ENCODE measurements at places on chromosomes 3 and 15.

GRCh38 chr3:27085829-27086730, 283.1 kb downstream of the NEK10 start:
- DNase-seq = no peak

DNA sequence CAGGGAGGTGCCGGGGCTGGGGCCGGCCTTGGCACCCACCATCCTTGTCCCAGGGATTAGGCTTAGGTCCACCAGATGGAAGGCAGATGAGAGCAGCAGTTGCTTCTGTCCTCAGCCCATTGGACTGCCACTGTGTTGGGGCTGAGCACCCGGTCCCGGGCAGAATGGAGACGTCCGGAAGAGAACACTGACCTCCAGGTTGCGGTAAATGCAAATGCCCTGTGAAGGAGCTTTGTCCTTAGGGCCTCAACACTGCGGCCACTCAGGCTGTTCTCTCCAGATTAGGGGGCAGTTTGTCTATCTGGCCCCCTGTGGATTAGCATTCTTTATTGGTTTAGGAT, at the start of gene SERINC4:
SERINC4 (minus strand) TSS at position 276 of the 341 bp plus-strand sequence; CDS start at position 42, 234 bp downstream.
- DNase-seq = no peak

DNA sequence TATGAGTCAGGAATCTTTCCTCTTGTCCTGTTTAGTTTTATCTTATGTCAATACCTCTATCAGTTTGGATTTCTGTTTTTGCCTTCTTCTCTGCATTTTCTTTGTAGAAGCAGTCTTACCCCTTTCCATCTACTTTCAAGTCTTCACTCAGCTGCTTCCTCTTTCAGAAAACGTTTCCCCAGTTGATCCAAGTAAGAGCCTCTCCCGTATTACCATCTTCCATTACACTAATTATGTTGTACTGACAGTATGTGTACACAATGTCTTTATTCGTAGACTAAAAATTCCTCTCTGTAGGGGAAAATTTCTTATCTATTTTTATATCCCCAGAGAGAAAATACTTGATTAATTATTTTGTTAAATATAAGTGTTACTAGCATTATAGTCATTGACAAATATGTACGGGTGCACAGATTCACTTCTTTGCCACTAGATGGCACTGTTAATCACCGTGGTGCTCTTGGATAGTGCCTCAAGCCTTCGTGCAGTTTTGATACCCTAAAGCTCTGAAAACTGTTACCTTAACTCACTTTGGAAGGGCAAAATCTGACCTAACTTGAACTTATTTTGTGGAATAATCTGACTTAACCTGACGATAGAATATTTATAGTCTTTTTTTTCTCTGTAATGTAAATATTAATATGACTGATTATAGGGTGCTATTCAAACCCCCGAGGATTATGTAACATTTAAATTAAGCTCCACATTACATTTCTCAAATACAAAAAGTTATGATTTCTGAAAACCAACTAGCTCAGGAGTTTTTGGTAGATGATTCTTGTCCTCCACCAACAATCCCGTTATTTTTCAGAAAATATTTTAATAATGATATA, 74.2 kb upstream of the POU1F1 start:
- peak; percentile 61 for DNase-seq

DNA sequence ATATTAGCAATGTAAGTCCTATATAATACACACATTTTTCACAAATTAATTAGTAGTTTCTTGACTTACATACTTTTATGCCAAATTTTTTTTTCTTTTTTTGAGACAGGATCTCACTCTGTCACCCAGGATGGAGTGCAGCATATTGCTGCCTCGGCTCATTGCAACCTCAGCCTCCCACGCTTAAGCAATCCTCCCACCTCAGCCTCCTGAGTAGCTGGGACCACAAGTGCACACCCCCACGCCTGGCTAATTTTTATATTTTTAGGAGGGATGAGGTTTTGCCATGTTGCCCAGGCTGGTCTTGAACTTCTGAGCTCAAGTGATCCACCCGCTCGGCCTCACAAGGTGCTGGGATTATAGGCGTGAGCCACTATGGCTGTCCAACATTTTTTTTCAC, 54.6 kb downstream of the RNF111 start:
- DNase-seq = no peak

GRCh38 chr3:96059301-96059700, 755.1 kb upstream of the EPHA6 start:
- no peak for DNase-seq

DNA sequence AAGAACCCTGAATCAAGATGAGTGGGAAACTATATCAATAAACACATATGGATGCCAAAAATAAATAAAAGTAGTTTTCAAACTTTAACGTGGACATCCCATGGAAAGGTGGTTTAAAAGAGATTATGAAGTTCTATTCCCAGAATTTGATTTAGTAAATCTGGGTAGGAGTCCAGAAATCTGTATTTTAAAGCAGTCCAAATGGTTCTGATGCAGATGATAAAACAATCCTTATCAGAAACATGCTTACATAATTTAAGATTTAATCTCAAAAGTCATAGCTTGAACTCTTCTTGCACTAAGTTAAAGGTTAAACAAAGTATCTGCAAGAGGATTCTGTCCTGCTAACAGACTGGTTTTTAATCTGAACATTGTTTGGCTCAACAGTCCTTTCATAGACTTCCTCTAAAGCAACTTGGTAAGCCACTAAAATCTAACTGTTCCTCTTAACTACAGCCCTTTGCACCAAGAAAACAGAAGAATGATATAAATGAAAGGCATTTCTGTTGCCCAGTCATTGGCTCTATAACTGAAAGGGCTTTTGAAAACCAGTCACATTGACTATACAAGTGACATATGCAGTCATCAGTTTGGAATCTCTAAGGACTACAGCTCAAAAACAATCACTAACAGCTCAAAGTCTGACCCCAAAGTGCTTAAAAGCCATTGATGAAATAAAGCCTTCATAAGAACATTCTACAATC, 23.4 kb upstream of the MAP4 start:
- DNase-seq = peak; percentile 49

GRCh38 chr3:50147447-50147846, 7.7 kb upstream of the SEMA3F start:
- no peak for DNase-seq

- DNase-seq = no peak
Observed at GRCh38 chr3:839981-840380, 252.8 kb upstream of the CNTN6 start.

DNA sequence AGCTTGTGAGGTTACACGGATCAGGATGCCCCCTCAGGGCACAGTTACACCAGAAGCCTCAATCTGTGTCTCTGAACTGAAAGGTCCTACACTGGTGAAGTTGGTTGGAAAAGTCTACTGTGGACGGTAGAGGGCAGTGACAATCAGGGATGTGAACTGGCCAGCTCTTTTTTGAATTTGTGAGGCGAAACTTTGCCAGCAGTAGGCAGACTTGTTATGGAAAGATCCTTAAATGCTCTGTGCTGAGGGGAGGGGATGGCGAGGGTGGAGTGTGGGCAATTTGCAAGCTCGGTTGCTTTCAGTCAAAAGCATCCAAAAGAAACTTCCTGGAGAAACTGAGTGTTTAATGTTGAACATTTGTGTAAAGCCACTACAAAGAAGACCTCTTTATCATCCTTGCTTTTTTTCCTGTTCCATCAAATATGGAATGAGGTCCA, 127.4 kb upstream of the ABHD17C start:
- DNase-seq = peak; percentile 74
